Right cardiac atrium (tissue), 5 donors: ENCODE measurements at places on chromosomes 3 and 15. TPM values are rescaled to one million over a fixed set of nuclear protein-coding genes. Genes with fewer than 3 reads are reported as not detected.

DNA sequence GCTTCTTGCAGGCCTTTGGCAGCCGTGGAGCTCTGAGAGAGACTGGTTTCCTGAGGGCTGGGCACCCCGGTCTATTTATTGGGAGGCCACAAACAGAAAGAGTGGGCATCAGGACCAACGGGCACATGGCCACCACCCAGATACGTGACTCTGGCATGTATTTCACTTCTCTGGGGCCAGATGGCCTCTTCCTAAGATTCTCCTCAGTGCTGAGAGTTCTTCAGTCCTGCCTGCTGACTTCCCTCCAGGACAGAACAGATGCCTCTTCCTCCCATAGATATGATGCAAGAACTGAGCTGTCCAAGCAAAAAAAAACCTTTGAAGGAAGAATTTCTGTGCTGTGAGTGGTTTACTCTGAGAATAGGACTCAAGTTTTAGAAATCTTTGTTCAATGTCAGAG lies 107.7 kb downstream of the IGF2BP2 start:
- DNase-seq = no peak

The STAG1 gene
- 30.9 TPM for total RNA-seq

GRCh38 chr3:4078903-4079302 lies 224.3 kb upstream of the SETMAR start:
- DNase-seq = no peak

- DNase-seq = no peak
These were observed 11.9 kb downstream of the OXSM start for GRCh38 chr3:25801786-25802185.

The HEG1 gene
- 157 TPM for total RNA-seq

DNA sequence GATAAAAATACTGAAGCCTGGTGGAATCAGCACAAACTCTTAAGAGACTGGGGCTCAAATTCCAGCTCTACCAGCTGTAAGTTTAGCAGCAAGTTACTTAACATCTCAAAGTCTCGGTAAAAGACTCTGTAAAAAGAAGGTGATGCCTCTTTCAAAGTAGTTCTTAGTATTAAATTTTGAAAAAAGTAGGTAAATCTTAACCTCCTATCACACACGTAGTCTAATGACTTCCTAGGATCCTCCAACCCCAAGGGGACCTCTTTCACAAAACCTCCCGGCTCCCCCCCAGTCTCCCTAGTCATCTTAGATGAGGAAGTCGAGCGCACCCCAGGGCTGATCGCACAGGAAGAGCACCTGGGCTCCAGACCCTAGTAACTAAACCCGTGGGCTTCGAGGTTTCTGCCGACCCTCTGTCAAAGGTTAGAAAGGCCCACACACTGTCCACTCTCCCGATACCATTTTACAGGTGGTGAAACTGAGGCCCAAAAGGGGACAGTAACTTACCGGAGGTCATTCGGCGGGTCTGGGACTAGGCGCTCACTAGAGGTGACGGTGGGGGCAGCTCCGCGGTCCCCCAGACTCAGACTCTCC lies 427 bp downstream of the MBD4 start:
- DNase-seq = peak; percentile 69

- no peak for DNase-seq
These were observed 42.2 kb downstream of the TBC1D2B start for GRCh38 chr15:78035321-78035751.

GRCh38 chr3:85258819-85259218 lies 300.0 kb downstream of the CADM2 start:
- no peak for DNase-seq

- peak; percentile 92 for DNase-seq
These were observed 19.0 kb upstream of the MCF2L2 start for GRCh38 chr3:183447206-183448001.

DNA sequence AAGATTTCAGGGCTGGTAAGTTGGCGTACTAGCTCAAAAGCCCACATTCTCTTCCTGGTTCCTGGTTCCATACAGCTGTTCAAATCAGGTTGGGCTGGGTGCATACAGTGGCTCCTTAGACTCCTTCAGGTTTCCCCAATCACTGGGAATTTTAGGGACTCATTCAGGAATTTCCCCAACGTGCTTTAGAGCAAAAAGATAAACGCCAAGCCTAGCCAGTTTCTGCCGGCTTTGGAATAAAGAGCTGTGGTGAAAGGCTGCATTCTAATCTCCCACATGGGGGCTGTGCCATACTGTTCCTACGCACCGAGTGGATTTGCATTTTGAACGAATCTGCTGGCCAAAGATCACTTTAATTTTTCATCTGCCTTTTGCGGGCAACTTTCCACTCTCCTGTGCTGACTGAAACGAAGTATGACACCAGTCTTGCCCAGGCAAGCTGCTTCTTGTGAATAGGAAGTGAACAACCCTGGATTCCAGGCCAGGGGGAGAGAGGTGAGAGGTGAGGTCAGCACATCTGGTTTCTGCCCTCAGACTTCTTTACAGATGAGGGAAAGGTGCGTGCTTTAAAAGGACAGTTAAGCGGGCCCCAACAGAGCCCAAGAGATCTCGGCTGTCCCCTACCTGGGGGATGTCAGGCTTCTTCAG lies 184.2 kb upstream of the PDZRN3 start:
- DNase-seq = no peak

DNA sequence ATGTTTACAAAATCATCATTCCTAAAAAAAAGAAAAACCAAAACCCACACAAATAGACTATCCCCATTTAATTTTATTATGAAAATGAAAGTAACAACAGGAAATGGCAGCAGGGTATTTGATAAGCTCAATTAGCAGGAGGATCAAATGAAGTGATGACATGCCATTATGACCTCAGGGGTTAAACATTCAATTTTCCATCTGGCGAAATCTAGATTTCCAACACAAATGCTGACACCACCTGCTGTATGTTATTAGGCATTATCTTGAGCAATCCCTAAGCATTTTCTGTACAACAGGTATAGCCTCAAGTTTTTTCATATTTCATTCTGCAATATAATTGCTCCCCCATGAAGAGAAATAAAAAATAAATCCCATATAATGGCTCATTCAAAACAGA lies 57.1 kb downstream of the SHQ1 start:
- DNase-seq = no peak

- DNase-seq = no peak
These were observed 9.8 kb downstream of the HEG1 start for GRCh38 chr3:125045965-125046364.

GRCh38 chr3:146682171-146682570 lies 77.0 kb upstream of the PLSCR5 start:
- DNase-seq = no peak

DNA sequence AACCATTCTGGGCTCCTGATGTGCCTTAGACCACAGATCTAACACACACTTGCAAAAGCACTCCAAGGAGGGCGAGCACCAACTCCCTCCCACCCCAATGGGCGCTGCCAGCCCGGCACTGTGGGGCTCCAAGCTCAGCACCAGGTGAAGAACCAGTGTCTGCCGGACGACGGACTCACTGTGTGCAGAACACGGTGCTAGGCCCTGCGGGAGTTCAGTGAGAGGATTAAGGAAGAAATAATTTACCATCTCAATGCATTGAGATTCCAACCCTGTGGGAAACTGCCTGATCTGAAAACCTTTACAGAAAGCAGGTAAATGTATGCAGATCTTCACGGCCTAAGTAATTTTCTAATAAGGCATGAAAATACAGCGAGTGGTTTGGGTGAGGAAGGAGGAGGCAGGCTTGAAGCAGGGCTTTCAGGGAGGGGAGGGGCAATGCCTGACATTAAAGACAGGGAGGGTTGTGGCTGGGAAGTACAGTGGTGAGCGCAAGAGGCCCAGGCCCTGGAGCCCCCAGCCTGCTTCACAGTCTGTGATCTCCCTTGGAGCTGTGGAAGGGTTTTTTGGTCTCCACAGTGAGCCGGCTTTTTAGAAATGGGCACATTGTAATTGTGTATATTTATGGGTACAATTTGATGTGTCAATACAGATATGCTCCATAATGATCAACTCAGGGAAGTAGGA lies 35.6 kb upstream of the CHRNB4 start:
- no peak for DNase-seq

DNA sequence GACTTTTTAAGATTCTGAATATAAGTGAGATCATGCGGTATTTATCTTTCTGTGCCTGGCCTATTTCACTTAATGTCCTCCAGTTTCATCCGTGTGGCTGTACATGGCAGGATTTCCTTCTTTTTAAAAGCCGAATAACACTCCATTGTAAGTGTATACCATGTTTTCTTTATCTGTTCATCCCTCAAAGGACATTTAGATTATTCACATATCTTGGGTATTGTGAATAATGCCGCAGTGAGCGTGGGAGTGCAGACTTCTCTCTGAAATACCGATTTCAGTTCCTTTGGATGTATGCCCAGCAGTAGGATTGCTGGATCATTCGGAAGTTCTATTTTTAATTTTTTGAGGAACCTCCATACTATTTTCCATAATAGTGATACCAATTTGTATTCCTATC lies 136.1 kb downstream of the APBA2 start:
- no peak for DNase-seq

DNA sequence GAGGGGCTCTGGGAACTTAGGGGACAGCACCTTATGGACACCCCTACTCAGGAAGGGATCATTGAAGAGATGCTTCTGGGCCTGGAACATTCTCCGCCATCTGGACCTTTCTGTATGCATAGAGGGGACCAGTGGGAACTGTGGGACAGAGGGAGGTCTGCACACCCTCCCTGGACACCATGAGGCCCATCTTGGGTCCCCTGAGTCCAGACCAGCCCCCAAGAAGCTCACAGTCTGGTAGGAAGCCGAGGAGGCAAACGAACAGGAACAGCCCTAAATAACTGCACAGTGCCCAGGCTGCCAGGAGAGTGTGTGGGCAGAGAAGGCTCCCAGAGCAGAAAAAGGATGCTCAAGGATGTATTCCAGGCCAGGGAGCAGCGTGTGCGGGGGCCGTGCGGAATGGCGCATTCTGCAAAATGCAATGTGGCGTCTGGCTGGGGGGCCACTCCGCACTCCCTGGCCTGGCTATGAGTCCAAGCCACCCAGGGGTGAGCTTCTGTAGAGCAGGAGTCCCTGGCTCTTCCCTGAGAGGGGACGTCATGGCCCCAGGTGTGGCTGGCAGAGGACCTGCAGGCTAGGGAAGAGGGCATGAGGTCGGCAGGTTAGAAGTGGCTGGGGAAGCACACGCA lies 24.5 kb upstream of the KLF13 start:
- DNase-seq = no peak

GRCh38 chr15:40088929-40089755 lies 19.5 kb downstream of the BMF start:
- DNase-seq = no peak

- DNase-seq = no peak
These were observed 184.0 kb downstream of the MAGI1 start for GRCh38 chr3:65854606-65855304.

DNA sequence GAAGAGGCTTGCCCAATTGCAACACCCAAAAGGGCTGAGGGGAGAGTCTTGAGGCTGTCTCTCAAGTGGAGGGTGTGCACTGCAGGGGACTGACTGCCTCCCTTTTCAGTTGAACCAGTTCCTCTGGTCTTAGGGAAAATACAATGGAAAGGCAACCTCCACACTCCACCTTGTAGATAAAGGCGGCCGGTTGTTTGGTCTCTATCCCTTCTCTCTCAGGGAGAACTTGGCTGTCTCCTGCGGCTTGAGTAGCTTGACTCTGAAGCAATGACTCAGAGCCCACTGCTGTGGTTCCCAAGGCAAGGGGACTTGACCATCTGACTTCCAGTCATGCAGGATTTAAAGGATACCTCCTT lies 143.2 kb upstream of the UMPS start:
- no peak for DNase-seq

GRCh38 chr3:173902871-173903270 lies 505.3 kb downstream of the NLGN1 start:
- no peak for DNase-seq

DNA sequence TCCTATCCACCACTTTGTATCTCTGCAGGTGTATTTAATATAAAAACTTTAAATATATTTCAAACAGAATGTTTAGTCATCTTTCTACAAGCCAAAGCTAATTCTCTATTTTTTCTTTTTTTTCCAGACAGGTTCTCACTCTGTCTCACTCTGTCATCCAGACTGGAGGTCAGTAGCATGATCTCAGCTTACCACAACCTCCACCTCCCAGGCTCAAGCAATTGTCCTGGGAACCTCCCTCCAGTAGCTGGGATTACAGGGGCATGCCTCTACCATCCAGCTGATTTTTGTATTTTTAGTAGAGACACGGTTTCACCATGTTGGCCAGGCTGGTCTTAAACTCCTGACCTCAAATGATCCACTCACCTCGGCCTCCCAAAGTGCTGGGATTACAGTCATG lies 202.6 kb downstream of the VGLL3 start:
- DNase-seq = no peak
